ENCODE measurements at places on chromosomes 1 and 21.

DNA sequence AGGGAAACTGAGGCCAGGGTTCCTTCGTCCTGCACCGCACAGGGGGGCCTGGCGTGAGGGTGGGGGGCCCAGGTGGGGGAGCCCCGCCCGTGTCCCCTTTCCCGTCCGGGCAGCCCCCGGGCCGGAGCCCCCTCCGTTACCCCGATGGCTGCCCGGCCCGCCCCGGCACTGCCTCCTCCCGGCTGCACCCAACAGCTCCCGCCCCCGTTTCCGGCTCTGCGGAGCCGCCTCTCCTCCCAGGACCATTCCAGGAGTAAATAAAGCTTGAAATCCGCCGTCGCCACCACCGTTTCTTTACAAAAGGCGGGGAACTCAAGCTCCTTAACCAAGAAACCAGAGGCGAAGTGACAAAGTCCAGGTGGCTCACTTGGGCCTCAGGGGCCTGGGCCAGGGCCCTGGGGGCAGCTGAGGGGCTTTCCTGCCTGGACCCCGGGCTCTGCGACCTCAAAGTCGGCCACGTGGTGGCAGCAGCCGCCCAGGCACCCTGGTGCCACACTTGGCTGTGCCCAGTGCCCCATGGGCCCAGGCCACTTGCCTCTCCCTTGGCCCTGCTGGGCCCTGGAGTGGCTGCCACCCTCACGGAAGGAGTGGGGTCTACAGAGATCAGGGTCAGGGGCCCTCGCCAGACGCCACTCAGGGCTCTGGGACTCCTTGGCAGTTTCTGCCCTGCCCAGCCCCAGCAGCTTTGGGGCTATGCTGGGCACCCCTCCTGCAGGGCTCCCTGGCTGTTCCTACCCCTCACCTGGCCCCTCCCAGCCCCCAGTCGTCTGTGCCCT, 514 bp upstream of the FAAP20 start:
- DNase-seq, result peak; percentile 87

DNA sequence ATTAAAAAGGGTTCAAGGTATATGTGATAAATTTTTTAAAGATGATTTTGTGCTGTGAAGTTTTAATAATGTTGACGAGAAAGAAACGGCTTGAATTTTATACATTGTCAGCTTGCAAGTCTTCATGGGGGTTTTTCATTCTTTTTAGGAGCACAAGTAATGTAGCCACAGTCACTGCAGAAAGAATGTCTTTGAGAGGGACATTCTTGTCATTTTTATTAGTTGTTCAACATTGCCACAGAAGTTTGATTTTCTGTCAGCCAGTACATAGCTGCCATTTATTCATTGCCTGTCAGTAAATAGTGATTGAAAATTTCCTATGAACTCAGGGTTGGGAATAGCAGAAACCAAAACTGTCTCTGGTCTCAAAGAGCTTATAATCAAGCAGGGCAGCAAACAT, 156.3 kb downstream of the DHRS3 start:
- no peak for DNase-seq

DNA sequence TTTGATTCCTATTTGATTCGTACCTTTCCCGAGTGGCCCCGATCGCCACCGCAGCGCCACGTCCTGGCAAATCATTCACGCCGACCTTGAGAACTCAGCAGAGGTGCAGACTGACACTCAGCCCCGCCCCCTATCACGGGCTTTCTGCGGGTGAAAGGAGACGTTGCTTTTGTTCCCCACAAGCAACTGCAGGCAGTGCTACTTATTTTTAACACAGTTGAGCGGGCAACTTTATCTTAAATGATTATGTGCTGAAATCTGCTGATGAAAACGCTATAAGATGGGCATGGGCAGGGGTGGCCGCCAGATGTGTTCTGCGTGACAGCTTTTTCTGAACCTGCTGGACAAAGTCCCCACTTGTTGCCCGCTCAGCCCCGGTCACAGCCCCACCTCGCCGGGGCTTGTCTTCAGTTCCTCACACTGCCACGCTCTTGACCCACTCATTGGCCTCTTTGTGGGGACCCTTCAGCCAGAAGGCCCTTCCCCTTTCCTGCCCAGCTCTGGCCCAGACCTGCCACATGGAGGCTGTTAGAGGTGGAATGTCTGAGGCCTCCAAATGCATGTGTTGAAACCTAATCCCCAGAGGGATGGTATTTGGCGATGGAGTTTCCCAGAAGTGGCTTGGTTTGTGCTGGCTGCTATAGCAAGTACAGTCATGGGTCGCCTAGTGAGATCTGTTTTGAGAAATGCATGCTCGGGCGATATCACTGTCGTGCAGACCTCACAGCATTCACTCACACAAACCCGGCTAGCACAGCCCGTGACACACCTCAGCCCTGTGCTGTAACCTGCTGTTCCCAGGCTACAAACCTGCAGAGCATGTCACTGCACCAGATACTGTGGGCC, 15.7 kb upstream of the PDXK start:
- DNase-seq, result no peak

GRCh38 chr1:180179162-180179957, 24.7 kb downstream of the QSOX1 start:
- no peak for DNase-seq

DNA sequence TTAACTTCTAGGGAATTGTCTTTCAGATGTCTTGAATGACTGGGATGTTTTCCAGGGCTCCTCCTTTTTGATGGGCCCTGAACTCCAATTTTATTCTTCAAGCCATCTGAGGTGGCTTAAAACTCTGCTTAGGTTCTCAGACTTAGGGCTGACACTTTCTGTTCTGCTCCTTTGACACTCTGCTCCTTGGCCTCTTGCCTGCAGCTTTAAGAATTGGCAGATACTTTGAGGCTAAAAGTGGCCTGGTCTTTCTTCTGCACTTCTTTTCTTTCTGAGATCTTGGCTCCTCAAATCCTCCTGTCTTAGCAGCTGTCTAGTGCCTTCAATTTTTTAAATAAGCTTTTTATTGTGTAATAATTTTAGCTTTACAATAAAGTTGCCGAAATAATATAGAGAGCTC, 294.6 kb downstream of the RPS6KC1 start:
- no peak for DNase-seq

- no peak for DNase-seq
These were observed 779.9 kb downstream of the KCNT2 start for GRCh38 chr1:195828325-195828724.

DNA sequence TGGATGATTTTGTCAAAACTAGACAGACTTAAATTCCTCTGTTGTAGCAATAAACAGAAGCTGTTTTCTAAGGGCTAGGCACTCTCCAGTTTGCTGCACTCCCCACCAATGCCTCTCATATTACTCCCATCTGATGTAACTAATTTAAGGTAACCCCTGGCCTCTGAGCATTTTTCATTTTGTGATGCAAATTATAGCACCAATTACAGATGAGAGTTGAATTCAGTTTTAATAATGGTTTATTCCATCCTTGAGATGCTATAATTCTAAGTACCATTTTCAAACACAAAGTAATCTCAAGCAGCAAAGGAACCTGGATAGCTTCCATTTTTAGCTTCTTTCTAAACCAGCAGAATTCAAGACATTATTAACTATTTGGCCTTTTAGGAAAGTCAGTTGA, 280.4 kb upstream of the DAB1 start:
- DNase-seq, result no peak

- DNase-seq, result no peak
These were observed 7.9 kb upstream of the PIK3CD start for GRCh38 chr1:9643351-9644256.

DNA sequence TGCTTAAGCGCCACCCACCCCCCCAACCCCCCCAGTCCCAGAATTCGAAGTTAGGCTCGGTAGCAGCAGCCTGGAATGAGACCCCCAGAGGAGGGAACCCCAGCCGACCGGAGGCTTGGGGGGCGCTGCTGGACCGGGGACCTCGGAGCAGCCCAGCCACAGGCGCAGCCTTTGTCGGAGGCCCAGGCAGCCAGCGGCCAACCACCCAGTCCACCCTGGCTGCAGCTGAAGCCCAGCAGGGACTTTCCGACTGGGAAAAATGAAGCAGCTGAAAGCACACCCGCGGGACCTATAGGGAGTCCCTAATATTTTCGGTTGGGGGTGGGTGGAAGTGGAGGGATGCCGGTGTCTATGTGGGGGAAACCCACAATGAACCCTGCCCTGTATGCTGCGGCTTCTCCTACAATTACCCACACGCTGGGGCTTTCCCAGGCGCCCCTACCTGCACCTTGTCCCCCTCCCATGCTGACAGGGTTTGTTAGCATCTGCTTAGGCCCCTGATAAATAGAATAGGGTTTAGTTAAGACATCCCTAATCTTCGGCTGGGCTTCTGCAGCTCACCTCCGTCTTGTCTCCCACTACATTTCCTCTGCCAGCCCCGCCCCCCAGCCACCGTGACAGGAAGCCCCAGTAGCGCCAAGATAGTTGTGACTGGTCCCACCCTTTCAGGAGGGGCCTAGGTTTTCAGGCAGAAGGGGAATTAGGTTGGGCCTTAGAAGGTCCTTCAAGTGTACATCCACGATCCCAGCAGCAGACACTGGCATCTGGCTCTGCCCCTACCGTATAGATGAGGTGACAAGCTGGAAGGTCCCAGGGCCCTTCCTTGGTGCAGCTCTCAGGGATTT, 838 bp downstream of the CCDC28B start:
- peak; percentile 58 for DNase-seq

DNA sequence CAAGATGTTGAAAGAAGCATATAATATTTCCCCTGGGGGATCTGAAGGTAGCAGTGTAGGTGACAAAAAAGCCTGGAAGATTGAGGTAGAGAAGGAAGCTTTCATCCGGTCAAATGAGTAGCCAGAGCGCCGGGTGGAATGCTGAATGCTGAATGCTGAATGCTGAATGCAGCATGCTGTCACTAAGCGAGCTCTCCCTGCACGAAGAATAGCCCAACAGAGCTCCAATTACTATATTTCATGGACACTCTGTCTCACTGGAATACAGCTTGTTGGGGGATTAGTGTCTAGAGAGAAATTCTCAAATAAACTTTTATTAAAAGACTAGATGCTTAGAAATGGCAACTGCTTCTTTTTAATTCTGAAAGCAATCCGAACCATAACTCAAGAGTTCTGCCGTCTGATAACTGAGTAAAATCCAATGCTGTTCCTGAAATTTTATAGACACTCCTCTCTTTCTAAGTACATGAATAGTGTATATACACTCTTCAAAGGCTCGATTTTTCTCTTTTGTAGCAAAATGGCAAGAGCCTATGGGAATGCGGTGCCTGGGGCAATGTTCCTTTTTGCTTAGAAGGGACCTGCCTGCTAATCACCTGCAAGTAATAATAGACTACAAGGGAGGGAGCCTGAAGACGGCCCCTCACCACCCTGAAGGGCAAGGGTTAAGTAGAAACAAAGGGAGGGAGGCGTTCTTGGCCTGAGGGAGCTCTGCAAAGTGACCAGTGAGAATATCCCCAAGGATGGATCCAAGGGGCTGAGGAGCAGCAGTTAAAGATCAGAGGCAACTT, 203.7 kb upstream of the ESRRG start:
- no peak for DNase-seq
